ENCODE measurements at places on chromosomes 12 and 14.

DNA sequence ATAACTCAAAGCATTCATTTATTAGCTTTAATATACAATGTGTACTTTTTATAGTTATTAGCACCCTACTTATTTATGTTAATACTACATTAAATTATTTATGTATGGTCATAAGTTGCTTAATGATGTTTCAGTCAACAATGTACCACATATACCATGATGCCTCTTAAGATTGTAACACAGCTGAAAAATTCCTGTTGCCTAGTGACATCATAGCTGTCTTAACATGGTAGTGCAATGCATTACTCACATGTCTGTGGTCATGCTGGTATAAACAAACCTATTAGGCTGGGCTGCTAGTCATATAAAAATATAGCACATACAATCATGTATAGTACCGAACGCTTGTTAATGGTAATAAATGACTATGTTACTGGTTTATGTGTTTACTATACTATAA is 120.4 kb downstream of the ANO6 start:
- DNase-seq = no peak

- DNase-seq = no peak
Observed at GRCh38 chr12:49863946-49864797, 21.3 kb upstream of the BCDIN3D start.

DNA sequence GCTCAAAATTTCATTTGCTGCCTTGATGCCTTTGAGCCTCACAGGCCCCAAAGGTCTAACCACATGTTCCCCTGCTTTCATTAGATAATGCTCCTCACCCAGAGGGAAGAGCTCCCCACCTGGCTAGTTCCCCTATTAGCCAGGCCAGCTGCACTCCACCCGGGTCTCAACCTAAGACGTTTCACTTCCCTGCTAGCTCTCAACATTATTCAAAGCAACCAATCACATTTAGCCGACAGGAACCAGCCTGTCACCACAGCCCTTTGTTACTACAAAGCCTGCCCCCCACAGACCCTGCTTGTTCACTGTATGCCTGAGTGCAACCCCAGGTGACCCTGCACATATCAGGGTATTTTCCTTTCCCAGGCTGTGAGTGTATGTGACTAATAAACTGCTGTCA is 78.6 kb downstream of the SLC15A5 start:
- no peak for DNase-seq

DNA sequence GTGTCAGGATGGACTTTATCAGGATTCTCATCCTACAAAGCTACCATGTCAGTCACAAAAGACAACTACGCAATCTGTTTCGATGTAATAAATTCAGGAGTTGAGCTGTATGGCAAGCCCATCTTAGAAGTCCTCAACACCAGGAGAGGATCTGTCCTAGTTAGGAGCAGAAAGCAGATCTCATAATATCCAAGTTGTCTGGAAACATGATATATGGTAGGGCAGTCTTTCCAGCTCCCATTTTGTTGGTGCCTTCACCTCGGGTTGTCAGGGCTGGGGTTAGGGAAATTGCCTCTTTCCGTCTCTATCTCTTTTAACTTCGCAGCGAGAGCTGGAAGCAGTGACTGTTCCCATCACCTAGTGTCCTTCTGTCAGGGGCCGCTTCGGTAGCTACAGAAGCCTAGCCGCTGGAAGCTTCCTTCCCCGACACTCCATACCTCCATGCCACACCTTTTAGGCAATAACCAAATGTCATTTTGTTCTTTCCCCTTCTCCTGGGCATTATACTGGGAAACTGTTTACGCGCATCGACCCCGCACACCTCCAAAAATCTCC is 1.4 kb downstream of the NIN start:
- DNase-seq = peak; percentile 13

GRCh38 chr12:54197431-54197909 is 8.7 kb upstream of the SMUG1 start:
- peak; percentile 53 for DNase-seq

GRCh38 chr12:88419794-88420193 is 160.5 kb downstream of the KITLG start:
- no peak for DNase-seq

DNA sequence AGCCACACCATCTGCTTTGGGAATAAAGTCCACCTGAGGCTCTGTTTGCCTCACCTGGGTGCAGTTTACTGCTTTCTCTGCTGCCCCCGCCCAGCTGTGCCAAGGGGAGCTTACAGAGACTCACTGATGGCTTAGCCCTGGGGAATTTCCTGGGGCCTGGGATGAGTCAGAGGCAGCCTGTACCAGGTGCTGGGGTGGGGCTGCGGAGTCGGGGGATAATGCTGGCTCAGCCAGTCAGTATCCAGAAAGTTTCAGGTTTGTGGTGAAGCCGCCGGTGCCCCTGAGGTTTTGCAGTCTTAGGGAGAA is 22.3 kb downstream of the PLEKHG3 start:
- DNase-seq = peak; percentile 64

DNA sequence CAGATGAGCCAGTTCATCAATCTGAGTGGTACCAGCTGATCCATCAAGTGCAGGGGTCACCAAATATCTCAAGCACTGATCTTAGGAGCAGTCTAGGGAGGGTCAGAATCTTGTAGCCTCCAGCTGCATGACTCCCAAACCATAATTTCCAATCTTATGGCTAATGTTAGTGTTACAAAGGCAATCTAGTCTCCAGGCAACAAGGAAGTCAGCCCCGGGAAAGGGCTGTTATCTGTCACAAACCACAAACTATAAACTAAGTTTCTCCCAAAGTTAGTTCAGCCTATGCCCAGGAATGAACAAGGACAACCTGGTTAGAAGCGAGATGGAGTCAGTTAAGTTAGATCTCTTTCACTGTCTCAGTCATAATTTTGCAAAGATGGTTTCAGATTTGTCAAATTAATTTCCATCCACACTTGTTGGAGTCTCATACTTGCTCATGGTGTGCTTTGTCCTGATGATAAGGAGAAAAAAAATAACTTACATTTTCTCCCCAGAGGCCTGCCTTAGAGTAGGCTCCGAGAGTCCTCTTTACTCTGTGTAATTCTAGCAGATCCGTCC is 3.9 kb upstream of the ABHD4 start:
- no peak for DNase-seq

GRCh38 chr14:55097881-55098560 is 31.0 kb upstream of the LGALS3 start:
- DNase-seq = no peak

DNA sequence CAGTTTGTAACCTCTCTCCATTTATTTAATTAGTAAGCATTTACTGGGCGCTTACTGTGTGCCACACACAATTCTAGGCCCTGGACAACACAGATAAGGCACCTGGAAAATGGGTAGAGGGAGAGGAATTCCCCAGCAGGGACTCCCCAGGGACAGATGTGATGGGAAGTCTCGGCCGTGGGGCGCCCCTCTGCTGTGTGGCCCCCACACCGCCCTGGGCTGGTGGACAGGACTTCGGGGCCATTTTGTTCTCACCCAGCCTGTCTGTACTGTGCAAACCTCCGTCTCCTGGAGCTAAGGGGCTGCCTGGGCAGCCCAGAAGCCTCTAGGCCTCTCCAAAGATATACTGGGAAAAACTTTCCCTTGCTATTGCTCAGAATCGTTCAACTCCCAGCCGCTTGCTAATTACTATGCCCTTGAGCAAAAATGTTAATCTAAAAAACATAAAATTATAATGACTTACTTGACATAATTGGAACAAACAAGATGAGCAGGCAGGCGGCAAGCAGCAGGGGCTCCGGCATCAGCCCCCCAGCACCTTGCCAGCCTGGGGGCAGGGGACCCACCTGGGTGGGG is 64.4 kb upstream of the NCOR2 start:
- DNase-seq = no peak

GRCh38 chr14:95513291-95513690 is 3.2 kb downstream of the SYNE3 start:
- no peak for DNase-seq

- DNase-seq = no peak
Observed at GRCh38 chr12:3266638-3267037, 189.5 kb downstream of the TSPAN9 start.

DNA sequence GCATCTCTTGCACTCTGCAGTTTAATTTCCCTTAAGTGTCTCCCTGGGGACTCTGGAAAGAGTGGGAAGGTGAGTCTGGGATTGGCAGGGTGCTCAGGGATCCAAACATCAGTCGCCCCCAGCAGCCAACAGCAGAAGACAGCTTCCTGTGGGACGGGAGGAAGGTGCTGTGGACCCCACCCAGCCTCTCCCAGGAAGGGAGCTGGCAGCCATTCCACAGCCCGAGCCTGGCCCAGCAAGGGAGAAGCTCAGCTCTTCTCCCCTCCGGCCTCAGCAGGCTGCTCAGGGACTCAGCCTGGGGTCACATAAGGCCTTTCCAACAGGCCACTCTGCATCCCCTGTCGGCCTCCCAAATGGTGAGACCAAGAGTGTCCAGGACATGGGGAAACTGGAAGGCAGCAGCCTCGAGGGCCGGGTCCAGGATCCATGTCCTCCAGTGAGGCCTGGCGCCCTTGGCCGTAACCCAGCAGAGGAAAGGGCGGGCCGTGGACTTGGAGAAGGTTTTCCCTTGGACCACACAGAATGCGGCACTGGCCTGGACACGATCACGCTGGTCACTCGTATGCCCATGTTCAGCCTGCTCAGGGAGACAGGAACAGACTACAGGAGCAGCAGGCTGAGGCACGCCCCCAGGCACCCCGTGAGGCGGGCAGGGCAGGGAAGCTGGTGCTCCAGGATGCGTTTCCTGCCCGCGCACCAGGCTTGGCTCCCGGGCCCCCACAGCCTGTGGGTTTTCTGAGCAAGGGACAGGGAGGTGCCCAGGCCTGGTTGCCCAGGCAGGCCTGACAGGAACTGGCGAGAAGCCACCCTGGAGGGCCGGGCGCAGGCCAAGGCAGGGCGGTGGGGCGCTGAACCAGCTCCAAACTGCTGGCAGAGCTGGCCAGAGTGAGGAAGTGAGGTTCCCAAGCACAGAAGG is 3.5 kb downstream of the XRCC3 start:
- DNase-seq = peak; percentile 32

DNA sequence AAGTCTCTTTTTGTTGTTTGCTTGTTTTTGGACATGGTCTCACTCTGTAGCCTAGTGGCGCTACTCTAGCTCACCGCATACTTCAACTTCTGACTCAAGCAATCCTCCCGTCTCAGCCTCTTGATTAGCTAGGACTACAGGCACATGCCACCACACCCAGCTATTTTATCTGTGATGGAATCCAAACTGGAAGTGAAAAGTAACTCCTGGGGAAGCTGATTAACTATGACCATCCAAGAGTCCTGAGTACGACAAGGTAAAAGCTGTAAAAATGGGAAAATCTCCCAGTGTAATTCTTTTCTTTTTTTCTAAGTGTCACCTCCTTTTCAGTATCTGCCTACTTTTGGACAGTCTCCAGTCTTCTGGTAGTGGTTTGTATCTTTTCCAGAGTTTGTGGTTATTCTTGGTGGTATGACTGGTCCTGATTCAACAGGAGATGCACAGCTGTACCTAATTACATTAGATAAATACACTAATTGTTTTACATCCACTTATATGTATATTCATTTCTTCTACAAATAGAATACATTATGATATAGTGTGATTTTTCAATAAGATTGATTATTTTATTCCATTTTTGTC is 97.8 kb downstream of the SLC6A15 start:
- DNase-seq = no peak

GRCh38 chr12:121801595-121802484 is 2.0 kb upstream of the SETD1B start:
- DNase-seq = no peak

DNA sequence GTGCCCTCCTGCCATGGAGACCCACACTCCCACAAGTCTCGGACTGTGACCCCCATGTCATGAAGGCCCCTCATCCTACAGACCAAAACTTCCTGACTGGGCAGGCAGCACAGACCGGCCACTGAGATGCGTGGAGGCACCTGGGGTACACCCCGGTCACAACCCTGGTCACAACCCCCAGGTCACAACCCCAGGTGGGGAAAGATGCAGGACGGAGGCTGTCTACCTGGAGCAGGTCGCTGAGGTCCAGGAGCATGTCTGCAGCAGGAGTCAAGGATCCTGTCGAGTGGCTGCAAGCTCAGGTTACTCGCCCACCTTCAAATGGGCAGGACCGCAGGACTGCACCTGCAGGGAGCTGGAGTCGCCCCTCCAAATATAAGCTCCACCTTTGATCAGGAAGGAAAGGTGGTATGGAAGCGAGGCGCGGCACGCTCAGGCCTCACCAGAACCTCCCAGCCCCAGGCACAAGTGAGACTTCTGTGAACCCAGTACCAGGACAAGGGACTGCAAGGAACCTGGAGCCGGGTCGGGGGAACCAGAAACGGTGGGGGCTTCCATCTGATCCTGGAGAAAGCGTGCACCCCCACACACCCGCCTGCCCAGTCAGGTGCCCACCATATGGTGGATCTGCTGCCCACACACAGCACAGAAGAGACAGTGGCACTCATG is 8.1 kb downstream of the BTBD6 start:
- DNase-seq = no peak

- no peak for DNase-seq
Observed at GRCh38 chr12:28539691-28540323, 349.6 kb downstream of the CCDC91 start.

DNA sequence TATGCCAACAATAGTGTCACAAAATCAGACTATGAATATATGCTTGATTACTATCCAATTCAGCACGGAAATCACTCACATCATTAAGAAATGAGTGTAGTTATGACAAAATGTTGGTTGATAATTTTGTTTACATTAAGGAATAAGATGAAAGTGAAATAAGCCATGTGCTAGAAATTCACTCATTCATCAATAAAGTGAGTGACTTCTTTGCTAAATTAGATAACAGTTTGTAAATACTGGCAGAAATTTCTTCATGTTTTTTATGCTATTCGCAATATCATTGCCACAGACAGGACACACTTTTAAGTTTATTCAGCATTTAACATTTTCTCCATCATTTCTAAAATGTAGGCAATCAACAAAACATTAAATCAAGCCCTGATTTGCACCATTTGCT is 147.5 kb upstream of the FSCB start:
- DNase-seq = no peak

DNA sequence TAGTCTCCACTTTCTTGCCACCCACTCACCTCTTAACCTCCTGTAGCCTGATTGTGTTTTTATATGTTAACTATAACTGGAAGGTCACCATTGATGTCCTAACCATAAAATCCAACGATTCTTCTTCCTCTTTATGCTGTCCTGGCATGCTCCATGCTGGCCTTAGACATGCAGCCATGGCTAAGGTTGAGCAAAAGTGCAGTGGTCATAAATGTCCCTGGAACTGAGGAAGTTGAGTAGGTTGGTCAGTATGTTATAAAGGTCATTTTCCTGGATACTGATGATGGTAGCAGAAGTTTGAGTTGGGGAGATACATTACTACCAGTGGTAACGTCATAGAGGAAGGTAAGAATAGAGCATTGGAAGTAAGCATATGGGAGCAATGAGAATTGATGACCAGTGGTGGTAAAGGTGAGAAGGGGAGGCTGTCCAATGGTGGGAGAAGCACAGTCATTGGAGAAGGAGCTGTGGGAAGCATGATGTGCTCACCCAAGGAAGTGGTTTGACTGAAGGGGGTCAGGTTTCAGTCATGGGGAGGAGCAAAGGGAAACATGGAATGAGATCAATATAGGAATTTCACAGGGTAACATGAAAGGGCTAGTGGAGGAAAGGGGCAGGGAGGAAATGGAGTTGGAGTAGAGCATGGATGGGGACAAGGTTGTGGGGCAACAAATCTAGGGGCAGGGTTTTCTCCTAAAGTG is 240.8 kb downstream of the DACT1 start:
- no peak for DNase-seq

Data from BE2C (cell line).